RPMI7951 (cell line): ENCODE measurements at places on chromosomes 1 and 21. TPM values are rescaled to one million over a fixed set of nuclear protein-coding genes. Genes with fewer than 3 reads are reported as not detected.

Gene CD34
- 0.29 and 0.96 TPM in 2 replicates for total RNA-seq

DNA sequence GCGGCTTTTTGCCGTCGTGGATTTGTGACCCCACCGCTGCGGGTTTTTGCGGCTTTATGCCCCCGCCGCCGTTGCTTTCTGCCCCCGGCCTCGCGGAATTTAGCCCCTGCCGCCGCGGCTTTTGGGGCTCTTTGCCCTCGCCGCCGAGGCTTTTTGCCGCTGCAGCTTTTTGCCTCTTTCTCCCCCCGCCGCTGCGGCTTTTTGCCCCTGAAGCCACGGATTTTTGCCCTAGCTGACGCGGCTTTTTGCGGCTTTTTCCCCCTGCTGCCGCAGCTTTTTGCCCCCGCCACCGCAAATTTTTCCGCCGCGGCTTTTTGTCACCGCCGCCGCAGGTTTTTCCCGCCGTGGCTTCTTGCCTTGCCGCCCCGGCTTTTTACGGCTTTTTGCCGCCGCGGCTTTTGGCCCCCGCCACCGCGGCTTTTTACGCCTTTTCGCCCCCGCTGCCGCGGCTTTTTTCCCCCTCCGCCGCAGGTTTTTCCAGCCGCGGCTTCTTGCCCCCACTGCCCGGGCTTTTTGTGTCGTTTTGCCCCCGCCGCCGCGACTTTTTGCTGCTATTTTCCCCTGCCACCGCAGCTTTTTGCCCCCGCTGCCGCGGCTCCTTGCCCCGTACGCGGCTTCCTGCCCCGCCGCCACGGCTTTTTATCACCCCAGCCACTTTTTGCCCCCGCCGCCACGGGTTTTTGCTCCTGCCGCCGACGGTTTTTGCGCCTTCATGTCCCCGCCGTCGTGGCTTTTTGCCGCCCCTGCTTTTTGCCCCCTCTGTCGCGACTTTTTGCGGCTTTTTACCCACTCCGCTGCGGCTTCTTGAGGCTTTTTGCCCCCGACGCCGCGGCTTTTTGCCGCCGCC is 3933.6 kb downstream of the SRGAP2C start:
- no peak for DNase-seq

- no peak for DNase-seq
Measured at GRCh38 chr1:22919341-22920025, 53.2 kb downstream of the LACTBL1 start.

Gene NR1I3
- not detected in 2 replicates for total RNA-seq

GRCh38 chr1:100308777-100309176 is 42.8 kb downstream of the RTCA start:
- DNase-seq: no peak

Gene PGBD5
- under 0.01 and 0.10 TPM in 2 replicates for total RNA-seq
